Melanocyte of skin (primary cell): ENCODE measurements at places on chromosomes 6 and 20. TPM values are rescaled to one million over a fixed set of nuclear protein-coding genes. Genes with fewer than 3 reads are reported as not detected.

PLTP gene
- total RNA-seq = 40.7 and 52.0 TPM in 2 replicates

MOG gene
- total RNA-seq = not detected in 2 replicates

METTL24 gene
- total RNA-seq = not detected in 2 replicates

ERVFRD-1 gene
- not detected in 2 replicates for total RNA-seq

CRISP3 gene
- not detected in 2 replicates for total RNA-seq

B3GALT4 gene
- 7.6 and 8.7 TPM in 2 replicates for total RNA-seq

TOX2 gene
- under 0.01 TPM in 1 of 2 replicates, not detected in the other for total RNA-seq

CDH22 gene
- total RNA-seq = under 0.01 TPM in 1 of 2 replicates, not detected in the other

ROMO1 gene
- total RNA-seq = 123 and 130 TPM in 2 replicates

BMP2 gene
- total RNA-seq = under 0.01 and 0.36 TPM in 2 replicates

ZC2HC1B gene
- total RNA-seq = not detected in 2 replicates

KHDC1L gene
- total RNA-seq = not detected in 2 replicates

CYP21A2 gene
- total RNA-seq = not detected in 2 replicates

SEL1L2 gene
- not detected in 2 replicates for total RNA-seq

FAM83D gene
- 8.4 and 13.8 TPM in 2 replicates for total RNA-seq

TRIM15 gene
- total RNA-seq = not detected in 2 replicates
